ENCODE measurements at places on chromosomes 3 and 15. TPM values are rescaled to one million over a fixed set of nuclear protein-coding genes. Genes with fewer than 3 reads are reported as not detected.

GRCh38 chr3:195039180-195039843, 231.6 kb downstream of the XXYLT1 start:
- no peak for DNase-seq

FBXL22 gene
- 2.5 TPM for total RNA-seq

- DNase-seq = no peak
These were observed 367.5 kb downstream of the MECOM start for GRCh38 chr3:169295912-169296570.

DNA sequence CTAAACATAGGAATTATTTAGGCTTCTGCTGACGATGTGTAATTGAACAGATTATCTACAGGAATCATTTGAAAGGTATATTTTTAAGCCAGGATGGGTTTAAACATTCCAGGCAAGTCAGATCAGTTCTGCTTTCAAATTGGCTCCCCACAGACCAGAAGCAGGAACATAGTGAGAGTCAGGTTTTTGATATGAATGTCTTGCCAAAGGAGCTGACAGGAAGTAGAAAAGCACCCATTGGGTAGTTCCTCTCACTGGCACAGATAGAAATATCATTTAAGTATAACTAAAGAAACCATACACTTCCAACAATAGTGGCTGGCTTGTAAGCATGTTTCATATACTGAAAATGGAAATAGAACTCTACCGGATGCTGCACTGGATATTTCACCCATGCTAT, 95.2 kb downstream of the CLDN1 start:
- DNase-seq = no peak

DNA sequence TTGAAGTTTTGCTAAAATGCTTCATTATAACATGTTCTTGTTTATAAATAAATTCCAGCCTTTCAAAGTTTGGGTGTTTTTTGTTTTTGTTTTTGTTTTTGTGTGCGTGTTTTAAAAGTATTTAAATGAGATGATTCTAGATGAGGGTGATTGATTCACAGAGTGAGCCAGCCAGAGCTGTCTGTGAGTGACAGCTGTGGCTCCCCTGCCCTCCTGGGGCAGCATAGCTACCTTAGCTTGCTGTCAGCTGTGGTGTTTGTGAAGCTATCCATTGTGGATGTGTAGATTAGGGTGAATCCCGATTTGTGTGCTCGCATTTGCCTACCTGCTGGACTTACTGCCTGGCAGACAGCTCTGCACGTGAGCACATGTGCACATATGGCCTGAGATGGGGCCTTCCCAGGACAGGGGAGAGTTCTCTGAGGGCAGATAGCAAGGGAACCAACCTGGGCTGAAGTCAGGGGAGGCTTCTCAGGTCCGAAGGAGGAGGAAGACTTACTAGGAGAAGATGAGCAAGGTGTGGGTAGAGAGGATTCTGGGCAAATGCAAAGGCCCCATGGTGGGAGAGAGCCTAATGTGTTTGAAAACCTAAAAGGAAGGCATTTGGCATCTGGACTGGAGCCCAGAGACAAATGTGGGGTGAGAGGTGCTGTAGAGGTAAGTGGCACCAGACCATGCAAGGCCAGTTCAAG, 124.2 kb downstream of the EEFSEC start:
- DNase-seq = no peak

ACAP2 gene
- total RNA-seq = 67.9 TPM

GRCh38 chr3:110512961-110513360, 558.7 kb upstream of the NECTIN3 start:
- no peak for DNase-seq

FAM81A gene
- total RNA-seq = 9.0 TPM

- DNase-seq = no peak
These were observed 14.8 kb downstream of the MUC13 start for GRCh38 chr3:124919756-124920155.

Data from left colon (tissue), 2 donors.